Thoracic aorta (tissue), 2 donors: ENCODE measurements at places on chromosomes 4 and X.

GRCh38 chr4:181432335-181432734, 810.9 kb upstream of the TENM3 start:
- H3K36me3 ChIP-seq, result no peaks in the 10 kb centered on the region
- no peak for DNase-seq
- H3K4me3 ChIP-seq, result no peak overlapping the region
- no peaks in the 10 kb centered on the region for H3K4me1 ChIP-seq
- no peaks in the 10 kb centered on the region for H3K27me3 ChIP-seq
- H3K27ac ChIP-seq, result no peak overlapping the region

DNA sequence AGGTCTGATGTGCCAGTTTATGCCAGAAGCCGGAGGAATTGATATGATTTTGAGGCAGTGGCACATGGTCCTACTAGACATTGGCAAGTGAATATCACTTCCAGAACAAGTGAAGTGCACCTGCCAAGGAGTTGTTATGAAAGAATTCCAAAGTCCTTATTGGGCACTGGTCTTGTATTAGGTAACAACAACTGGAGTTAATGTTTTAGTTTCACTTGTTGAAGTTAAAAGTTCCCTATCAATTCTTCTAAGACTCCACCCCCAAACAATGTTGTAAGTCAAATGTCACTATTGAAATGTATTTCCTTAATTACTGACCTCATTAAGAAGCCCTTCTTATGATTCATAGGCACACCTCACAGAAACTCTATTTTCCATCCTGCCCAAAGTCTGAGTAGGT, 3.1 kb downstream of the TET2 start:
- no peak overlapping the region for H3K27ac ChIP-seq
- H3K27me3 ChIP-seq, result no peaks in the 10 kb centered on the region
- peaks cover 26% of the 10 kb centered on the region for H3K4me1 ChIP-seq
- peak overlapping the region; percentile 94 for H3K4me3 ChIP-seq
- no peaks in the 10 kb centered on the region for H3K36me3 ChIP-seq
- no peak for DNase-seq

- no peaks in the 10 kb centered on the region for H3K4me1 ChIP-seq
- H3K4me3 ChIP-seq, result no peak overlapping the region
- H3K36me3 ChIP-seq, result no peaks in the 10 kb centered on the region
- DNase-seq, result no peak
- H3K27me3 ChIP-seq, result no peaks in the 10 kb centered on the region
These were observed 37.5 kb downstream of the KDR start for GRCh38 chr4:55087913-55088260.

- no peak overlapping the region for H3K4me3 ChIP-seq
- no peaks in the 10 kb centered on the region for H3K27me3 ChIP-seq
- H3K36me3 ChIP-seq, result no peaks in the 10 kb centered on the region
- H3K27ac ChIP-seq, result no peak overlapping the region
- DNase-seq, result no peak
These were observed 205.3 kb downstream of the ARAP2 start for GRCh38 chr4:36039026-36039425.

DNA sequence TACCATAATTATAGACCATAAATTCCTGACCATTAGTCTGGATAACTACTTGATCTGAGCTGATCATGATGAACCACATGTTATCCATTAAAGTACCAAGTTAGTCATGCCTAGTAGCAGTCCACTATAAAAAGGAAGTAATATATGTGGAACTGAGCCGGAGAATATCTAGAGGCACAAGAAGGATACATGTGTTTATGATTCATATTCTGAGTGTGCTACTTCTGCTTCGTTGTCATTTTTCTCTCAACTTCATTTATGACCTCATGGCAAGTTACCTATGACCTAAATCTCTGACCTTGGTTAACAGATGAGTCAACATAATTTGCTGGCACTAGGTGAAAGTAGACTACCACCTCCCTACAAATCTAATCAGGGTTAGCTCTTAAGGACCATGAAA, 56.5 kb upstream of the ANKRD17 start:
- no peak overlapping the region for H3K4me3 ChIP-seq
- no peaks in the 10 kb centered on the region for H3K27me3 ChIP-seq
- no peaks in the 10 kb centered on the region for H3K4me1 ChIP-seq
- H3K36me3 ChIP-seq, result no peaks in the 10 kb centered on the region
- H3K27ac ChIP-seq, result no peak overlapping the region

DNA sequence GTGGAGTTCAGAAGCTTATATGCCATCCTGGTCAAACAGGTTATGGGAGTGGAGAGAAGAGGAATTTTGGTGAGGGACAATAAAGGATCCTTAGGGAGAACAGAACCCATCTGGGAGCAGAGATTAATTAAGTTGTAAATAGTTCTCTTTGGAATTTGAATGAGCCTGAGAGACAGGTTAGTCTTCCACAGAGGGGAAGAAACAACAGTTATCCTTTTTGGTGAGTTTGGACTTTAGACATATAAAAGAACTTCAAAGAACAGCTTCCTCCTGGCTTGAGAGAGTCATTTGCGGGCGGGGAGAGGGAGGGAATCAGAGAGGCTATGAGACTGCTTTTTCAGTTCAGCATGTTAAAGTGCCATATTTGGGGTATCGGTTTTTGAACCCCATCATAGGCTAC, 793.3 kb upstream of the MAGEB2 start:
- H3K4me3 ChIP-seq, result no peak overlapping the region
- no peaks in the 10 kb centered on the region for H3K27me3 ChIP-seq
- no peak for DNase-seq

GRCh38 chrX:22538580-22538979, 265.9 kb downstream of the CBLL2 start:
- no peak overlapping the region for H3K27ac ChIP-seq
- no peaks in the 10 kb centered on the region for H3K36me3 ChIP-seq
- H3K27me3 ChIP-seq, result no peaks in the 10 kb centered on the region
- no peak overlapping the region for H3K4me3 ChIP-seq
- DNase-seq, result no peak

DNA sequence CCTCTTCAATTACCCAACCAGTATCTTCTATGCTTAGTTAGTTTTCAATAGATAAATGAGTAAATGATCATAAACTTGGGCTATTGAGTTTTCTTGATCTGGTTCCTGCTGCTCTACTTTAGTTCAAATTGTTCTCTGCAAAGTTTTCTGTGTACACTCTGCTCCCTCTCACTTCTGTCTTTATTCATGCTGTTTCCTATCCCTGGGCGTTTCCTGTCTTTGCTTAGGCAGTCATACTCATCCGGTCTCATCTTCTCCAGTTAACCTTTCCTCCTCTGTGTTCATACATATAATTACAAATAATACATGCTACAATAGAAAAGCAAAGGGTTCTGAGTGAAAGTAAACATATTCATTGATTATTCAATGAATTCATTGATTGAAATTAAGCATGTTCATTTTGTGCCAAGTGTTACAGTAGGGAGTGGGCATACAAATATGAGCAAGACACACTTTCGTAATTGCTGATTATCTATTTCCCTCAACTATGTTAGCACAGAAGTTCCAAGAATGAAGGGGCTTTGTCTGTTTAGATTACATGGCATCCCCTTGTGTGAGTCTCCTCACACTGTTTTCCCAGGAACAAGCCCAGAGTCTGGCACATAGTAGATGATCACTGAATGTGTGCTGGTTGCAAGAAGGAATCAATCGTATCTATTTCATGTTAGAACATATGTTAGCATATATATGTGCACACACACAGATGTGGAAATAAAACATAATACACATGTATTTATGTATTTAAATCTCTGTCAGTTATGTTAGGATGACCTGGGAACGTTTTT, 1.1 kb downstream of the RAB39B start:
- H3K4me3 ChIP-seq, result peak overlapping the region; percentile 71
- H3K27me3 ChIP-seq, result no peaks in the 10 kb centered on the region
- H3K27ac ChIP-seq, result no peak overlapping the region
- H3K4me1 ChIP-seq, result no peaks in the 10 kb centered on the region
- no peaks in the 10 kb centered on the region for H3K36me3 ChIP-seq

- no peaks in the 10 kb centered on the region for H3K36me3 ChIP-seq
- H3K4me1 ChIP-seq, result no peaks in the 10 kb centered on the region
- DNase-seq, result no peak
- H3K4me3 ChIP-seq, result no peak overlapping the region
- H3K27me3 ChIP-seq, result no peaks in the 10 kb centered on the region
- no peak overlapping the region for H3K27ac ChIP-seq
These were observed 7.9 kb upstream of the FAM13A start for GRCh38 chr4:89064848-89065247.

- no peak for DNase-seq
- H3K4me1 ChIP-seq, result no peaks in the 10 kb centered on the region
- no peak overlapping the region for H3K27ac ChIP-seq
- H3K36me3 ChIP-seq, result no peaks in the 10 kb centered on the region
- H3K4me3 ChIP-seq, result no peak overlapping the region
These were observed 99.3 kb upstream of the BCOR start for GRCh38 chrX:40197071-40197470.

DNA sequence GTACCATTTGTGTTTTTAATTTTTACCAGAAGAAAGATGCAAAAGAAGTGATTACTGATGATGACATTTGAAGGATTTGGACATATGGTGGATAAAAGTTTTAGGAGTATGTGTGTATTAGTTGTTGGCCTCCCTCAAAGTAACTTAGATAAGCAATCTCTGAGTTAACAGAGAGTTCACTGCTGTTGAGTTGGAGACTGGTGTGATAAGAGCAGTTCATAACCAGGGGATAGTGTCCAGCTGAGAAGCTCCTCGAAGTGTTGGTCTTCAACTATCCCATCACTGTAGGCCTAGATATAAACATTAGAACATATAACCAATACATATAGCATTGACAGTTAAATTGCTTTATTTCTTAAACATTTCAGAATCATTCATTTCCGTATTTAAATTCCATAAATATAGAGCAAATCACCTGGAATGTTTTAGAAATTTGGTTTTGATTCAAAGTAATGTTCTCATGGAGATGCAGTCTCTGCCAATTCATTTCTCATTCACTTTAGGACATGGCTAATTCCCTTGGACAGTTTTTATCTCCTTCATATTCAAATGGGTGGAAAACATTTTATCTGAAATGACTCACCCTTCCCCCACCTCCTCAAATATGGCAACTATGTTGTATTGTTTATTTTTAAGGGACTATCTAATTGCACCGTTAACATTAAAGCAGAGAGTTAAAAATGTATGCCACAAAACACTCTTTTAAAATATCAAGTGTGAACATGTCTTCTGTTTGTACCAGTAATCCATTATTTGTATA, 136.8 kb upstream of the SLC4A4 start:
- H3K27me3 ChIP-seq, result no peaks in the 10 kb centered on the region
- no peak overlapping the region for H3K4me3 ChIP-seq
- DNase-seq, result no peak
- H3K27ac ChIP-seq, result no peak overlapping the region
- no peaks in the 10 kb centered on the region for H3K36me3 ChIP-seq

DNA sequence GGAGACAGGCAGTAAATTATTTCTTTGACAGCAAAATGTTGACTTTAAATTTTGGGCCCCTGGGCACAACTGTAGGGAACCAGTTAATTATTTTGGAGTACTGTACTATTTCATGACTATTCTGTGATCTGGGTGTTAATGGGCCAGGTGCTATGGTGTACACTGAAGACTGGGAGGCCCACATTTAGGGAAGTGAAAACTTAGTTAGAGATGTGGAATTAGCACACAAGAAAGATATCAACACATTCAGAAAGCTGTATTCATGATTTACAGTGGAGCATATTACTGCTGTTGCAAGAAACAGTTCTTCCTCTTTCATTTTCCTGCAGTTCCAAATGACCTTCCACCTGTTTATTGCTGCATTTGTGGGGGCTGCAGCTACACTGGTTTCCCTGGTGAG, 12.4 kb downstream of the PLP1 start:
- no peak overlapping the region for H3K4me3 ChIP-seq
- no peaks in the 10 kb centered on the region for H3K36me3 ChIP-seq
- H3K4me1 ChIP-seq, result no peaks in the 10 kb centered on the region
- no peaks in the 10 kb centered on the region for H3K27me3 ChIP-seq
- H3K27ac ChIP-seq, result no peak overlapping the region

DNA sequence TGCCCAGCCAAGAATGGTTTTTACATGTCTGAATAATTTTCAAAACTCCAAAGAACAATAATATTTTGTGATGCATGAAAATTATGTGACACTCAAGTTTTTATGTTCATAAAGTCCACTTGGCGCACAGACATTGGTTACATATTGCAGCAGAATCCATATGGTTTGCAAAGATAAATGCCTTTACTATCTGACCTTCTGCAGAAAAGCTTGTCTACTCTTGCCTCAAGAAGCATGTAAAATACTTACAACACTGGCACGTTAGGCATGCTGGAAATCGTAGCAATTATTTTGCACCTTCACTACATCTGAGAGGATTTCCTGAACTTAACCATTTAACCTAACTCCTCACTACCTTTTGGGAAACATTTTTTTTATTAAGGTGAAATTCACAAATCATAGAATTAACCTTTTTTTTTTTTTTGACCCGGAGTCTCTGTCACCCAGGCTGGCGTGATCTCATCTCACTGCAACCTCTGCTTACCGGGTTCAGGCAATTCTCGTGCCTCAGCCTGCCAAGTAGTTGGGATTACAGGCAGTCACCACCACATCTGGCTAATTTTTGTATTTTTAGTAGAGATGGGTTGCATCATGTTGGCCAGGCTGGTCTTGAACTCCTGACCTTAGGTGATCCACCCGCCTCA, 3.5 kb upstream of the XG start:
- DNase-seq, result no peak
- no peaks in the 10 kb centered on the region for H3K27me3 ChIP-seq
- H3K4me1 ChIP-seq, result peaks cover 13% of the 10 kb centered on the region
- no peak overlapping the region for H3K27ac ChIP-seq
- no peak overlapping the region for H3K4me3 ChIP-seq
- no peaks in the 10 kb centered on the region for H3K36me3 ChIP-seq

GRCh38 chrX:74147439-74147838, 156.5 kb upstream of the ZCCHC13 start:
- no peak for DNase-seq
- no peaks in the 10 kb centered on the region for H3K27me3 ChIP-seq
- no peaks in the 10 kb centered on the region for H3K4me1 ChIP-seq
- H3K36me3 ChIP-seq, result no peaks in the 10 kb centered on the region
- no peak overlapping the region for H3K4me3 ChIP-seq

DNA sequence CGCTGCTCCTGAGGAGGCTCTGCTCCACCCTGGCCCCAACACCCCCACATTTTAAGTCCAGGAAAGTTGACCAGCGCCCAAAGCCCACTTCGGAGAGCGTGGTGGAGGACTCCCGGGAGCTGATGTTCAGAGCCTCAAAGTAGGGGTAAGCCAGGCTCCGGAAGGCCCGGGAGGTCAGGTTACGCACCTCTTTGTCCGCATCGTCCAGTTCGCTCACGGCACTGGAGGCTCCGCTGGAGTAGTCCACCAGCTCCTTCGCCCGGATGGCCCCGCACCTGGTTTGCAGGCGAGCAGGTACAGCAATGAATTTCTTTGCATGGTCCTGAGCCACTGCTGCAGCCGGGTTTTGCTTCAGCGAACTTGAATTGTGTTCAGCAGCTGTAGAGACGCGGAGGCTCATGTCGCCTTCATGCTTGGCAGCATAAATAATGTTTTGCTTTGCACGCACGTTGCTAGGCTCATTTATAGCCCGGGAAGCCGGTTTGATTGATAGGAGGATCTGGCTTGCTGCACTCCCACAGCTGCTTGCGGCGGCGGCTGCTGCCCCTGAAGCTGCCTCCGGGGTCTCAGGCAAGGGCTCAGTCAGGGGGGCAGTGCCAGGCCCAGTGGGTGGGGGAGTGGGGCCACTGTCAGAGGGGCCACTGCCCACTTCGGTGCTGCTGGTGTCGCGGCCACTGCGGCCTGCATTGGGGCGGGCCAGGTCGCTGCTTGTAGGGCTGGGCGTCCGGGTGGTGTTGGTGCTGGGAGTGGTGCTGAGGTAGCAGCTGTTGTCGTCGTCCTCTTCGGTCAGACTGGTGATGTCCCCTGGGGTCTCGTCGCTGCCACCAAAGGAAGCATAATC, 4.8 kb downstream of the C4orf54 start:
- H3K27me3 ChIP-seq, result no peaks in the 10 kb centered on the region
- no peak for DNase-seq
- no peak overlapping the region for H3K27ac ChIP-seq
- peaks cover 35% of the 10 kb centered on the region for H3K4me1 ChIP-seq
- no peak overlapping the region for H3K4me3 ChIP-seq
- no peaks in the 10 kb centered on the region for H3K36me3 ChIP-seq
